ENCODE measurements at places on chromosomes 13 and 19.

DNA sequence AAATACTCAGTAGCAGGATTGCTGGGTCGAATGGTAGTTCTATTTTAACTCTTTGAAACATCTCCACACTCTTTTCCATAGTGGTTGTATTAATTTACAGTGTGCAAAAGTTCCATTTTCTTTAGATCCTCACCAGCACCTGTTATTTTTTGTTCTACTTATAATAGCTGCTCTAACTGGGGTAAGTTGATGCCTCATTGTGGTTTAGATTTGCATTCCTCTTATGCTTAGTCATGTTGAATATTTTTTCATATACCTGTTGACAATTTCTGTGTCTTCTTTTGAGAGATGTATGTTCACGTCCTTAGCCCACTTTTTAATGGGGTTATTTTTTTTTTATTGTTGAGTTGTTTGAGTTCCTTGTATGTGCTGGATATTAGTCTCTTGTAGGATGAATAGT is 144.6 kb downstream of the NBEA start:
- no peak for DNase-seq

DNA sequence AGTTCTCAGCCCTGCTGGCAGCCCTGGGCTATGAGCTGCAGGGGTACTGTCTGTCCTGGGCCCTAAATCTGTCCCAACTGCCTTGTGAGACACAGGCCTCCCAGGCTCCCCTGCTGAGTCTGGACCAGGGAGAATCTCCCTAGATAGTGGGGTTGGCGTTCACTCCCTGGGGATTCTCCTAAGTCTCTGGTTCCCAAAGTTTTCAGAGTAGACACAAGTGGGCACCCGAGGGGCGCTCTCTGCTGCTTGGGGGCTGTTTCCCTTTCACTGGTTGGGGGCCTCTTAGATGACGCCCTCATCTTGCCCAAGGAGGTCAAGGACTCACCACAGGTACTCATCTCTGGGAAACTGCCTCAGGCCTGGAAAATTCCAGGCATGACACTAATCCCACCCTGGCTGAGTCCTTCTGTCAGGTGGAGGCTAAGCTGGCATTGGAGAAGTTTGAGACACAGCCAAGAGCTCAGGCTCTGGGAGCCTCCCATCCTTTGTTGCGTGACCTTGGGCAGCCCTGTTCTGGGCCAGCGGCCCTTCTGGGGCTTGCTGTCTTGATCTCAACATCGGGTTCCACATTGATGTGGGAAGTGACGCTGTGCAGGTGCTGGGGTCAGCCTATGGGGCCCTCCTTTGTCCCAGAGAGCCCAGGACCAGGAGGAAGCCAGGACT is 3.9 kb downstream of the RPL18A start:
- peak; percentile 41 for DNase-seq

- peak; percentile 68 for DNase-seq
These were observed 443 bp downstream of the TBXA2R start for GRCh38 chr19:3606174-3606689.

DNA sequence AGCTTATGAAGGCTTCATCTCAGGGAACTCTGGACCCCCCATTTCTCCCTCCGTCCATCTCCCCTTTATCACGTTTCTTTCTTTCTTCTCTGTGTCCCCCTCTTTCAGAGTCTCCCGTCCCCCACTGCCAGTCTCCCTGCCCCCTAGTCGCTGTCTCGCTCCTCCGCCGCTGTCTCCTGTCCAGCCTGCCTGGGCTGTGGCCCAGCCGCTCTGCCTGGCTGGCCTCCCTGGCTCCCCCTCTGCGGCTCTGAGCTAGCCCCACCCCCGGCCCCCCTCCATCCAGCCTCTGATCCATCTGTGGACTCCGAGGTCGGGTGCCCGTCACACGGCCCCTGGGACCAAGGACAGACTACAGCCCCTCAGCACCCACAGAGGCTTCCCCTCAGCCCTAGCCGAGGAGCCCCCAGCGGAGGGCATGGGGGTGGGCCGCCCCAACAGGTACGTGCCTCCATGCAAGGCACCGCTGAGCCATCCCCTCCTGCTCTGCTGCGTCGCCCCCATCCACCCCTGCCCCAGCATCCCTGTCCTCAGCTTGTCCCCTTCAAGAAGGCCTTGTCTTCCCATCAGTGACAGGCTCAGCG is 1.1 kb upstream of the KCNJ14 start:
- no peak for DNase-seq

DNA sequence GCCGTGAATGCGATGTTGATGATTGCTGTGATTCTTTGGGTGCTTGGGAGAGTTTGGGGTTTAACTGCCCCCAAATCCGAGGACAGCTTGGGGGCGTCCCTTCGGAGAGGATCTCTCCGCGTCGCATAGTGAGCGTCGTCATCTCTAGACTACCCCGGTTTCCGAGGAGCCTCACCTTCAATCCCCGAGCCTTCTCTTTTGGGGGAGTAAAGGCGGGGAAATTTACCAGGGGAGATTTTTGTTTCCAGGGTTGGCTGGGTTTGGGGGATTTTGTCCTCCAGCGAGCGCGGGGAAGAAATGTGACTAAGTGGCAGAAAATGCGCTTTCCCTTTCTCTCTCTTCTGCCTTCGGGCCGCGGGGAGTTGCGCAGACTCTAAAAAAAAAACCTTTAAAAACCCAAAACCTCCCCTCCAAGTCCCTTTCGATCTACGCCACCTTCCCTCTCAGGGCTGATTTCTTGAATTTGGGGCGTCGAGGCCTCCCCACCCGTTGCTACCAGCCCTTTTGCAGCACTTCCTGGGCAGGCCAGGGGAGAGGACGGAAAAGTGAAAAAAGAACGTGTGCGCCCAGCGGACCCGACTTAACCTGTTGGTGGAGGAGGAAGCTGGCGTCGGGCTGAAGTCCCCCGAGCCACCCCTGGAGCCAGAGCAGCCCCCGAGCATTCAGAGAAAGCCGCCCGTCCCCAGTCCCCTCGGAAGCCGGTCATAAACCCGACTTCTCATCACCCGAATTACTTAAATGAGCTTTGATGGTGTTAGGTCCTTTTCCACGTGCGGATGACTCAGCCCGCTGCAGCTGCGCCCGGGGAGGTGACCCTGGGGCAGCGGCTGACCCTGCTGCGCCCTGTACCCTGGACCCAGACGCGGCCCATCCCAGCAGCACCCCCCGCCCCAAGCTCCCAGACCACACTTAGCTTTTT is 17.7 kb downstream of the NFIX start:
- peak; percentile 74 for DNase-seq
